ENCODE measurements at places on chromosomes 3 and 15.

GRCh38 chr3:76500746-76501275 is 539.1 kb upstream of the ROBO2 start:
- no peak for DNase-seq

GRCh38 chr3:172359231-172359630 is 89.0 kb downstream of the GHSR start:
- no peak for DNase-seq

GRCh38 chr3:119939077-119939476 is 155.2 kb downstream of the GSK3B start:
- no peak for DNase-seq

DNA sequence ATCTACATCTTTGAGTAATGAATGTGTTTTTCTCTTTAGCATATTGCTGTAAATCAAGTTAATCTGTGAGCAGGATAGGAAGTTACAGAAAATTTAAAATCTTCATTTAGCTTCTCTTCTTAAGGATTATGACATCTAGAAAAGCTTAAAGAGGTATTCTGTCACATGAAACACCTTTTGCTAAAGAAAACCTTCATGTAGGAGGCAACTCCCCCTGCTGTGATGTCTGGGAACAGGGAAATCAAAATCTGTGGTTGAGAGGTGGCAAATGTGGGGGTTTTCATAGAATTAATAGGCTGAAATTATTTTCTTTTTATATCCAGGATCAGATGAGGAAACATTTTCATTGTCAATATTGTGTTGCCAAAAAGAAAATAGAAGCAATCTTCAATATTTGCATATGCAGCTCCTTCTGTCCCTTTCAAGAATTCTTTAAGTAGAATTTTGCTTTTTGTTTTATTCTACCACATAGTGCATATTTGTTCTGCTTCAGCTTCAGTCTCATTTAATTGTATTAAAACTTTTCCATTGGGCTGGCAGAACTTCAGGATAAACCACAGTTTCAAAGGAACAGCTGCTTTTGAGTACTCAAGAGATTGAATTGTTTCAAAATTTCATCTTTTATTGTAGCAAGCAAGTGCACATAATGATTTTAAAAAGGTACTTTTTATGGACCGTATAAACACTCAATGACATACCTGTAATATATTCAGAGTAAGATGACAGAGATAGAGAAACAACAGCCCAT is 128.4 kb downstream of the RAP2B start:
- no peak for DNase-seq

DNA sequence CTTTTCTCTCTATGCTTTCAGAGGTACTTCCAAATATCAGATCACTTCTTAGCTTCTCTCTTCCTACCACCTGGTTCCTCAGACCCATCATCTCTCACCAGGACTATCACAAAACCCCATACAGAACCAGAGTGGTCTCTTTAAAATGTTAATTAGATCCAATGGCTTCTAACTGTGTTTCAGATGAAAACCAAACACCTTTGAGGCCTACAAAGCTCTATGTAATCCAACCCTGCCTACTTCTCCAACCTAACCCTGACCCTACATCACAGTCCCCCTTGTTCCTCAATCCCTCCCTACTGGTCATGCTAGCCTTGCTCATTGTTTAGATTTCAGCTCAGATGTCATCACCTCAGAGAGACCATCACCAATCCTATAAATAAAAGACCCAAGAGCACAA is 34.8 kb downstream of the SUMF1 start:
- no peak for DNase-seq

GRCh38 chr3:152780553-152780952 is 54.4 kb upstream of the P2RY1 start:
- DNase-seq: no peak

DNA sequence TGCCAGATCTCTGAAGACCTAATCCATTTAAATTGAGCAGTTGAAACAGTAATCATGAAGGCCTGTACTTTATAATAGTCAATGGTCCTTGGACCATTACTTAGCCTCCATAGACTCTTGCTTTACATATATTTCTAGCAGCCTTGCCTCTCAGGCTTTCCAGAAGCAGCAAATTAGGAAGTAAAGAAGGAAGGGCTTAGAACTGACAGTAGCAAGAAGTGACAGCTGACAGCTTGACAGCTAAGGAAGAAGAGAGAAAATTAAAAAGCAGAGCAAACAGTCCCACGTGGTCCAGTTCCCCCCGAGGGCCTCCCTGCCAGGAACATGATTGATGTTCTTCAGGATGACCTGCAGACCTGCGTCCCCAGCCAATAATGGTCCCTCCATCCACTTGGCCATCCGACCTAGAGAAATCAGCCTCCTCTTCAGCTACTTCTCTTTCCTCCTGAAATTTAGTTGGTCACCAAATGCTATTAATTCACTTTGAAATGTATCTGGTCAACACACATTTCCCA is 15.0 kb upstream of the PSMD6 start:
- no peak for DNase-seq

- no peak for DNase-seq
Observed at GRCh38 chr3:10602769-10603768, 97.7 kb upstream of the ATP2B2 start.

GRCh38 chr3:135581806-135582205 is 383.7 kb upstream of the PPP2R3A start:
- DNase-seq: no peak

GRCh38 chr3:57758686-57759085 is 2.6 kb downstream of the SLMAP start:
- DNase-seq: peak; percentile 58

- no peak for DNase-seq
Observed at GRCh38 chr3:98233468-98233867, 30.6 kb upstream of the OR5H6 start.

GRCh38 chr3:21750080-21750696 is 822 bp downstream of the ZNF385D start:
- no peak for DNase-seq

GRCh38 chr15:39235084-39235795 is 345.6 kb upstream of the THBS1 start:
- peak; percentile 4 for DNase-seq

DNA sequence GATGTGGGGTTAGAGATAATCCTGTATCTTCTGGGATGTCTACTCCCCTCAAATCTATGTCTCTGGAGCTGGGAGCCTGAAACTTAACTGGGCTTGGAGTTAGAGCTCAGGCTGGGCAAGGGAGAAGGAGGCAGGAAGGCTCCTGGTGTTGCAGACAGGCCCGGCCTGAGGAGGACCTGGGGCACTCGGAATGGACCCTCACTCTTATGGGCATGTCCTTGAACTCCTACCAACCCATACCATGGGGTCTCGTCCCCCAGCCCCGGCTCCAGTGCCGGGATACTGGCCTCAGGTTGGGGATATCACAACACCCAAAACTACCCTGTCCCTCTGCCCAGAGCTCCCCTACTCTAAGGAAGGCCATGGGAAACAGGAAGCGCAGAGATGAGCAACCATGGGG is 45.2 kb downstream of the SCN5A start:
- DNase-seq: no peak
